ENCODE measurements at places on chromosomes 3 and 15.

GRCh38 chr15:70100474-70101341 is 3.0 kb upstream of the TLE3 start:
- DNase-seq: no peak

GRCh38 chr15:74182131-74182530 is 8.6 kb downstream of the ISLR start:
- no peak for DNase-seq

- DNase-seq: no peak
Observed at GRCh38 chr3:69413551-69414207, 27.8 kb upstream of the FRMD4B start.

DNA sequence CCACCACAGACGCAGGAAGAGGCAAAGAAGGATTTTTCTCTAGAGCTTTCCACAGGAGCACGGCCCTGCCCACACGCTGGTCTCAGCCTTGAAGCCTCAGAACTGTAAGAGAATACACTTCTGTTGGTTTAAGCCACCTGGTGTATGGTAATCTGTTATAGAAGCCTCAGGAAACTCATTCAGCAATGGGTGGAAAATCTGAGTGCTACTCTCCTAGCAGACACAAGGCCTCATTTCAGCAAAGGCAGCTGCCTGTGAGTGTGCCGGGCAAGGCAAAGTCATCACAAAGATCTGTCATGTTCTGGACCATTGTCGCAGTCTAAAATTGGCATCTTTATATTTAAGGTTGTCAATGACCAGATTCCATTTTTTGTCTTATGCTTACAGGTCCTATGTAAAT is 31.0 kb downstream of the ATP10A start:
- DNase-seq: no peak

DNA sequence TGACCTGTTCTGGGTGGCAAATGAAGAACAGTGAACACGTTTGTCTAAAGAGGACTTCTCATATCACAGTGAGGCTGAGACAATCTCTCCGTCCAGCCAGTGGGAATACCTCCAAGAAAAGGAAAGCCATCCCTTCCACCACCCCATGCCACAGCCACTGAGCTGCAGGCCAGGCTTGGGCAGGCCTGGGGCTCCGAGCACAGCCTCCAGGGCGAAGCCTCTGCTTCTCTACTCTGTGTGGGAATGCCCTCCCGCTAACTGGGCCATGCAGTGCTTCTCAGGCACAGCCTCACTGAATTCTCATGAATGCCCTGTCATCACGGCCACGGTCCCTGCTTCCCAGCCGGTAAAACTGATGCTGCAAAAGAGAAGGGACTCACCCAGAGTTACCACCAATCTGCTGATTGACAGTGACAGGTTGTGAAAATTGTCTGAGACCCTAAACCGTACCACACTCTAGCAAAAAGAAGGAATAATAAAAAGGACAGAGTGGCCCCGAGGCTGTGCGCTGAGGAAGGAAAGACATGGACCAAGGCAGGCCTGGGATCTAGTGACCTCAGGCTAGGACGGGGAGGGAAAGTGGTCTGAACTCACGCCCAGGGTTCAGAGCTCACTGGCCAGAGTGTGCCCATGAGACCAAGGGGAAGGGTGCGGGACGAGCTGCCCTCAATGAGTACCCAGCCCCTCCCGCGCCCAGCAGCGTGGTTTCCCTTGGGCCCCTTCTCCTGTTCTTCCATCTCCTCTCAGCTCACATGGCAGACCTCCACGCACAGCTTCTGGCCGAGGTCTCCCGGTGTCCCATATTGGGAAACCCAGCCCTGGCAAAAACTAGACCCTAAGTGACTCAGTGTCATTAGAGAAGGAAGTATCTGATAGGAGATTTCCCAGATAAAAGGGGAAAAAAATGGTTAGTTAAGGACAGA is 52.8 kb downstream of the DHX30 start:
- no peak for DNase-seq

DNA sequence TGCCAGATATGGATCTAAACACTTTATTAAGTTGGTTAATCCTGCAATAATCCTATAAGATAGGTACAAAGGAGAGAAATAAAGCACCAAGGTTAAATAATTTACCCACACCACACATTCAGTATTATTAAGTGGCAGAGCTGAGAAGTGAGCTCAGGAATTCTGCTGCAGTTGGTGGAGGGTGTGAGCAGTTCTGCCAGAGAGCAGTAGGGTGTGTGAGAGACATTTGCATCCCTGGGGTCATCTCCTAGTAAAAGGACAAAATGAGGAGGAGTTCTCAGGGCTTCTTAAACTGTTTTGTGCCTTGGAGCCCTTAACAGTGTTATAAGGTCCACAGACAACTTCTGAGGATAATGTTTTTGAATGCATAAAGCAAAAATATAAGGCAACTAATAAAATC is 484.5 kb downstream of the TAFA4 start:
- DNase-seq: no peak

DNA sequence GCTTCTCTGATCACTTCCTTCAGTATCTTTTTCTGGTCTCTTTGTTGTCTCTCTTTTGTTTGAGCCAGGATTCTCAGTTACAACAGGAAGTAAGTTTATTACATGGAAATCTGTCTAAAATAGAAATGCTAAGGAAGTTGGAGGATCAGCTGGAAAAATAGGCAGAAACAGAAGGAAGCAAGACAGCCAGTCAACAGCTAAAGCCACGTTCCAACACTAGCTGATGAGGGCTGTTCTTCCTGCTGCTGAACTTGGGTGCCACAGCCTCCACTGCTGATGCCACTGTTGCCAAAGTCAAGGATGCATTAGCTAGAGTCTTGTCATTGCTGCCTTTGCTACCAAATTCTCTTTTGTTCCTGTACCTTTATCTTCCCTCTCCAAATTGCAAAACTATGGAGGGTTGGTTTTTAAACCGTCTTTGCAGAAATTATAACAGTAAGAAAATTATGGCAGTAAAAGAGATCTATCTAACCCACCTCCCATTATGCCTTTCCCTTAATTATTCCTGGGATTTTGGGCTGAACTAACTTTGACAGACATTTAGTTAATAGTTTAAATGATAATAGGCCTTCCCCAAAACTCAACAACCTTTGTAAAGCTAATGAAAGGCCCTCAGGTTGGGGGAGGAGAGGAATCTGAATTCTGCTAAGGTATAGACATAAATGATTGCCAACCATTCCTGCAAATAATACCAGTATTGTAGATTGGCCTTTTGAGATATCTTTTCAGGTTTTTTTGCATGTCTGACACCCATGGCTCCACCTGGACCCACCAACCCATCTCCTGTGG is 27.4 kb upstream of the OR5K4 start:
- DNase-seq: no peak

Data from Caki2 (cell line).